SW 1271 (cell line): ENCODE measurements at places on chromosomes 16 and 17.

DNA sequence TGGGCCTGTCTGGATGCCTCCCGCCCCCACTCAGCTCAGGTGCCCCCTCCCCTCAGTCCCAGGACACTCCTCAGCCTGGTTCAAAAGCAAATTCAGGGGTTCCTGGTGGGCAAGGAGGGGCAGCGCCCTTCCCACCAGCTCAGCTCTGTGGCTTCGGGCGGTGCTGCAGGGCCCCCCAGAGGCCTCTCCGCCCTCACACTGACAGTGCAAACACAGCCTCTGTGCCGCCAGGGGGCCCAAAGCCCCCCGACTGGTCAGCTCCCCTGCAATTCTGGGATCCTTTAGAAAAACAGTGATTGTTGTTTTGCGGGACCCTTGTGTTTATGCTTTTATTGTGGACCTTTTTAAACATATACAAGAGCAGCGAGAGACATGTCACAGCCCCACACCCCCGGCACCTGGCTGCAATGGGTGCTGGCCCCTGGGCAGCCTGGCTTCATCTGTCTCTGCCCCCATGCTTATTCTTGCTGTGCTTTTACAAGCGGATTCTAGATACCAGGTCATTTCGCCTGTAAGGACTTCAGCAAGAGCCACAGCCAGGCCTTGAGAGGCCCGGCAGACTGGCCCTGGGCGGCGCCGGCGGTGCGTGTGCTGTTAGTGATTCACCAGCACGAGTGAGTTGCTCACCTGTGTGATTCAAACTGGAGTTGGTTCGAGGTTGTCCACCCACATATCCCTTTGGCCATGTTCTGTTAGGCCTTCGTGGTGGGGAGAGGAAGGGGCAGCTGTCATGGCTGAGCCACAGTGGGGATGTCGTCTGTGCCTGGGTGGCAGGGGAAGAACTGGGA, 21.2 kb downstream of the ZNF469 start:
- no peak for DNase-seq

DNA sequence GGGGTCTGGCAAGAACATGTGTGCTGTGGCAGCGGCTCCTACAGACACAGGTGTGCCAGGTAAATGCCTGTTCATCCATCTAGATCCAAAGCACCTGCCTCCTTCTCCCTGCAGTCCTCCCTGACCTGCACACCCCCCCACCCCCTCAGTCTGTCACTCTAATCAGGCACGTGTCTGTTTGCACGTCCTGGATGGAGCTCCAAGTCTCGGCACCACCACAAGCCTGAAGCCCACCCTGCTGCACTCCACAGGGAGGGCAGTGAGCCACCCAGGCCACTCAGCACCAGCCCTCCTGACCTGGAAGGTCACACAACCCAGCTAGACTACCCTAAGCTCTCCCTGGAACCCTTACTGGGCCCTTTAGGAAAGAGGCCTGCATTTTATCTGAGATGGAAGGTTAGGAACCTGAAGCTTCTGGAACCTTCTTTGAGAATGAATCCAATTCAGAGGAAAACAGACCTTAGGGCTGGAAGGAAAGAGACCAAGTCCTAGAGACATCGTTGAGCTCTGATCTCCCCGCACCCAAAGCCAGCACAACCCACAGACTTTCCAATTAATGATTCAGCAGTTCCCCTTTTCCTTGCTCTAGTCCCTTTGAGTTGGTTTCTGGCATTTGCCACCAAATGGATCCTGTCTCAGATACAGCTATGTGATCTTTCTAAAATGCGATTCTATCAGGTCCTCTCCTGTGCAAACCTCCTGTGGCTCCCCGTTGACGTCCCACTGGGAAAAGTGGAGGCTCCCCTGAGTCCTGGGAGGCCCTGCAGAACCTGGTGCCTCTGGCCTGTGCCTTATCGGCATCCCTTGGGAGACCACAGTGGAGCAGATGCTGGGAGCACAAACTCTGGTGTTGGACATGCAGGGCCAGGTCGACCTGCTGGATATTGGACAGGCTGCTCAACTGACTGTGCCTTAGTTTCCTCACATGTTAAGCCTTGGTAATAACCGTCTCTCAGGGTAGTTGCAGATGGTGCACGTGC, 67.9 kb downstream of the PRMT7 start:
- no peak for DNase-seq

- DNase-seq, result no peak
Measured at GRCh38 chr17:70217571-70217970, 48.2 kb downstream of the KCNJ2 start.

DNA sequence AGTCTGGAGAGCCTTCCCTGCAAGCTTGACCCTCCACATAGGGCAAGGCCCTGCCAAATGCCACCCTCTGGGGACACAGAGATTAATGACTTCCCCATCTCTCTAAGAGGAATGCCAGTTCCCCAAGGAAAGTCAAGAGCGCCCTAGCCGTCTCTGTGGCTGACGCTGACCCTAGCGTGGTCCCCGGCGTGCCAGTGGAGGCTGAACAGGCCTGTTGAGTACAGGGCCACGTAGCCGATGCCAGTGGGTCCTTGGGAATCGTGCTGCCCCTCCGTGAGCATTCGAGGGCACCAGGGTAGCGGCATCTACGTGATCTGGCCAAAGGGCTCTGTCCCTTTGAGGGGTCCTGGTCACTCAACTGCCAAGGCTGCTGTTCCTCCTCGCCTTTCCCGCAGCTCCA, 17.2 kb downstream of the TMEM204 start:
- no peak for DNase-seq

- DNase-seq, result no peak
Measured at GRCh38 chr16:10972108-10972818, 27.9 kb downstream of the CLEC16A start.

GRCh38 chr16:88455610-88456355, 2.7 kb downstream of the ZFPM1 start:
- DNase-seq, result peak; percentile 65

DNA sequence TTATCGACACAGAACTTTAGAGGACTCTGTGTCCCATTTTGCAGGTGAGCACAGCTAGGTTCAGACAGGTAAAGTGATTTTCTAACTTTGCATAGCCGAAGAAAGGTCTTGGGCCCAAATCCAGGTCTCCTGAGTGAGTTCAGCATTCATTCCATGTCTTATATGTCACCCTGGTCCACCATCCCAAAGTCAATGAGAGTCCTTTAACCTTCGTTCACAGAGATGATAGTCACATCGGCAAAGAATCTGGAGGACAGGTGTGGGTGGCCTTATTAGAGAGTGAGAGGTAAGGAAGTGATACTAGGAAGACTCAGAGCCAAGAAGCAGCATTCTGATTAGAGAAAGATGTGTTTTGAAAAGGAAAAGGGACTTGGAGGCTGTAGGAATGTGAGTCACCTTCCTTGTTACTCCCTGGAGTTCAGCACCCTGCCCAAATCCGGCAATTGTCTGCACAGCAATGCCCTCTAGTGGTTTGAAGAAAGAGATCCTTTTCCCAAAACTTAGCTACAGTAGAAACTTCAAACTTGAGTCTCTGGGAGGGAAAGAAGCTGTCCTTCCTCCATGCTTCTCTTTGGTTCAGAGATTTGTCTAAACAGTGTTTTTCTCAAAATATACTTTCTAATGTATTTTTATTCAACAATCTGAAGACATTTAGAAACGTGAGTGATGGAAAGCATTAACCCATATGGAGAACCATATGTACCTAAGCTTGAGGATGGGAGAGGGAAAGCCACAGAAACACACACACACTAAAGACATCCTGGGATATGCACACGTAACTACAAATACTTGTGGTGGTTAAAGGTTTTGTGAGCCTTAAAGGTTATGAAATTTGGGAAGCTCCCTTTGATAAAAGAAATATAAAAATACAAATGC, 96.4 kb upstream of the SHISA6 start:
- no peak for DNase-seq

- no peak for DNase-seq
Measured at GRCh38 chr17:41870627-41871026, 5.4 kb upstream of the KLHL11 start.

DNA sequence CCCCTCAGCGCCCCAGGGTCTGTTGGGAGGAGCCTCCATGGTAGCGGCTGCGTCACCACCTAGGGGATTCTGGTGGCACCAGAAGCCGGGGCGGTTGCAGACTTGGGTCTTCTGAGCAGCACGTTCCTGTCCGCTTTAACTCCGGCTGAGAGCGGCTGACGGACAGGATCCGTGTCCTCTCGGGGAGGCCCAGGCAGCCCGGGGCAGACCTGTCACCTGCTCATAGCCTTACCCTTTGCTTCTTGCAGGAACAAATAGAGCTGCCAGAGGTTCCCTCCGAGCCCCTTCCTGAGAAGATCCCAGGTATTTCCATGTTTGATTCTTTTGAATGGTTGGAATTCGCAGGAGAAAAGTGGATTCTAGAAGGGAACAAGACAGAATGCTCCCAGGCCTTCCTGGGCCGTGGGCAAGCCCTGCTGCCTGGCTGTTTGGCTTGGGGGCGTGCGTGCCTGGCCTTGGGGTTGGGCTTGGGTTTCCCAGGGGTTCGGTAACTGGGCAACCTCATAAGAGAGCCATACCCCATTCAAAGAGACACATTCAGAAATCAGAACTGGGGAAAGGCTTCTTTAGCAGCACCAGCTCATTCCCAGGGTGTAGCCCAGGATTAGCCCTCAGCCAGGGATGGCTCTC, 6.6 kb downstream of the CHMP6 start:
- no peak for DNase-seq
